CD4-positive, alpha-beta T cell treated with Interleukin-17A for 1 hour (primary cell): ENCODE measurements at places on chromosomes 7 and 10.
A peak's percentile ranks its signal among the peaks of the same experiment; 100 is the strongest.

GRCh38 chr10:110724937-110725336, 80.8 kb downstream of the RBM20 start:
- no peak for DNase-seq

GRCh38 chr10:66783316-66783715, 142.5 kb upstream of the LRRTM3 start:
- DNase-seq: no peak

- DNase-seq: no peak
Measured at GRCh38 chr7:100823140-100823525, 4.2 kb downstream of the EPHB4 start.

DNA sequence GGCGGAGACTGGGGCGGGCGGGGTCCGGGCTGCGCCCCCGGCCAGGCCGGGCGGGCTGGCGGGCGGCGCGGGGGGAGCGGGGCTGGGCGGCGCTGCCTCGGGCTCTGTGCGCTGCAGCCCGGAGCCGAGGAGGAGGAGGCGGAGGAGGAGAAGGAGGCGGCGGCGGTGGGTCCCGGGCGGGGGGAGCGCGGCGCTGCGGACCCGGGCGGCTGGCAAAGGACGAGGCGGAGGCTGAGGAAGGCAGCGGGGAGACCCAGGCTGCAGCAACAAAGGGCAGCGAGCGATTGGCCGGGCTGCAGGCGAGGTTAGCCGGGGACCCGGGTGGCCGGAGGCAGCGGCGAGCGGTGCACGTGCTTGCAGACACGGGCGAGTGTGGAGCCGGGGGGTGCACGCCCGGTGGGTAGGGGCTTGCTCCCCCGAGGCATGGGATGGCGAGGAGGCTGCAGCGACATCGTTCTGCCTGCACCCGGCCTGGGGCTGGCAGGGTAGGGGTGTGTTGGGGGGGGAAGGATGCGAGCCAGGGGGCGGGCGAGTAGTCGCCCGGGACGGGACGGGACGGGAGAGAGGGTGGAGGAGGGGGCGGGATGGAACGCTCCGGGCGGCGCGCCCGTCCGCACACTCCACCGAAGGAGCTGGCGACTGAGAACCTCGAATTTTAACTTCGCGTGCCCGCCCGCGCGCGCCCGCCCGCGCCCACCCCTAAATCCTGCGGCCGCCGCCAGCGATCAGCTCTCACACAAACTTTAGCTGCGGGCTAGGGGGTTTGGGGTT, 844 bp upstream of the KAT6B start:
- DNase-seq: peak; percentile 62

- DNase-seq: no peak
Measured at GRCh38 chr7:48635796-48636195, 288.6 kb upstream of the CDC14C start.

DNA sequence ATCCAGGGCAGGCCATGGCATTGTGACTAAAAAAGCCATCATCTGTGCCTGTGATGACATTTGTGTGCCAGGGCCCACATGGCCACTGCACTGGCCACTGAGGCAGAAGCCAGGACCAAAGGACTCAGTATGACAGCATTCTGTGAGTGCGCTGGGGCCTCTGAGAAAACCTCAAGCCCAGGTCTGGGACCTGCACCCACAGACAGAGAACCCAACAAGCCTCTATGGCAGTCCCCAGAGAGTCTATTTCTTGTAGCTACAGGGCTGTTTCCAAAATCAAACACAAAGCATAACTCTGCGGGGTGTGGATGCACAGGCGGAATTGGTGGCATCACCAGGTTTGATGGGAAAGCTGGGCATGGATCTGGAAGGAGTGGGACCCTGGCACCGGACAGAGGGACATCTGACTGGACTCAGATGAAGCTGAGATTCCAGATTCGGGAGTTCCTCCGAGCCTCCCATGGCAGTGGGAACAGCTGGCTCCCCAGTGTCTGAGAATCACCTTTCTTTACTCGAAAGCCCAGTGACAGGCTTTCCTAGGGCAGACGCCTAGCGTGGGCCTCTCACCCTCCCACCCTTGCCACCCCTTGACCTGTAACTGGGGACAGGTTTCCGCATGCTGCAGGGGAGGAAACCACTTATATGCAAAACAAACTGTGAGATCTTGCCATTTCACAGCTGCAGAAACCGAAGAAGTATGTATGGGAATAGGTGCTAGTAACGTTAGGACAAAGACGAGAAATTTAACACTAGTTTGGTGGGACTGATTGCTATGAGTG, 70.6 kb upstream of the RHEB start:
- no peak for DNase-seq

DNA sequence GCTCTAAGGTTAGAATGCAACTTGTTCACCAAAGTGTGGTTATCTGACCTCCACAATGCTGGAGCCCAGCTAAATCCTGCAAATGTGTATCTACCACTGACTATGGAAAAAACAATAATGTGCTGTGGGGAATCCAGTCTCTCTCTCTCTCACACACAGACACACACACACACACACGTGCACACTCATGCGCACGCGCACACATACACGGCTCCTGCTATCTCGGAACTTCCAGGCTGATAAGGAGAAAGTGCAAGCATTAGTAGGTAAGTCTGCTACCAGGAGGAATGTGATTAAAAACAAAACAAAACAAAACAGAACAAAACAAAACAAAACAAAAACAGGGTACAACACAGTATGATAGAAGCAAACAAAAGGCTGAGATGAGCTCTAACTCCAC, 205.2 kb downstream of the FRMD4A start:
- no peak for DNase-seq

GRCh38 chr7:831596-832166, 595 bp upstream of the SUN1 start:
- DNase-seq: peak; percentile 51

GRCh38 chr10:29957907-29958331, 101.5 kb downstream of the JCAD start:
- no peak for DNase-seq

DNA sequence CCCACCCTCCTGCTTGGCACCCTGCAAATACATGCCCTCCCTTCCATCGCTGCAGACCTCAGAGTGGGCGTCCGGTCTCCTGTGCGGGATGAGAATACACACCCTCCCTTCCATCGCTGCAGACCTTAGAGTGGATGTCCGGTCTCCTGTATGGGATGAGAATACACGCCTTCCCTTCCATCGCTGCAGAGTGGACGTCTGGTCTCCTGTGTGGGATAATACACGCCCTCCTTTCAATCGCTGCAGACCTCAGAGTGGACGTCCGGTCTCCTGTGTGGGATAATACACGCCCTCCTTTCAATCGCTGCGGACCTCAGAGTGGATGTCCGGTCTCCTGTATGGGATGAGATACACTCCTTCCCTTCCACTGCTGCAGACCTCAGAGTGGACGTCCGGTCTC, 128.1 kb downstream of the VIPR2 start:
- no peak for DNase-seq

DNA sequence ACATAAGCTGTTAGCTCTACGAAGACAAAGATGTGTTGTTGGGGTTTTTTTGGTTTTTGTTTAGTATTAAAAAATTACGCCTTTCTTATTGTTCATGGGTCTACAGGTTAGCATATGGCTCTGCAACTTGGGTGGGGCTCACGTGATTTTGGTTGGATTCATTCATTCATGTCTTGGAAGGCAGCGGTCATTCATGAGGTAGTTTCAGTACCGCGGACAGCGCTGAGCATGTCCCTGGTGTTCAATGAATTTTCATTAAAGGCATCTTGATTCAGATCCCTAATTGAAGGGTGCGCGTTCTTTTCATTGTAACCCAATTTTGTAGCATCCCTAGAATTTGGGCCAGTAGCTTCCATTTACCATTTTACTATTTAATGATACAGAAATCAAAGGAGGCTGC, 42.9 kb upstream of the TCERG1L start:
- no peak for DNase-seq

- DNase-seq: no peak
Measured at GRCh38 chr7:92837000-92837749, 802 bp upstream of the CDK6 start.

- no peak for DNase-seq
Measured at GRCh38 chr7:28419716-28420115, 7.4 kb downstream of the CREB5 start.

DNA sequence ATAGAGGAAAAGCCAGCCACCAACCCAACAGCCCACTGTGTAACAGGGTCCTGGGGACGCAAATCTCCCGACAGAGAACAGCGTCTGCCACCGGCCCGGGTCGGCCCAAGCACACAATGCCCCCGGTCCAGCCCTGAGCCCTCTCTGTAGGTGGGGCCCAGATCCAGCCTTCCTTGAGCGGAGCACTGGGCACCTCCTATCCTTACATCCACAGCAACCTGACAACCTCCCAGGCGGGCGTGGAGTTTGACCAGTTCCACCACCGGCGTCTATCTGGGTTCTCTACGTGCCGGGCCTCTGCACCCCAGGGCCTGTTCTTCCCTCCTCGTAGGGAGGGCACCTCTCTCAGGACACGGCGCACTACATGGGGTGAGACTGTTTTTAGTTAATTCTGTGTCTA, 109.0 kb downstream of the CYTH3 start:
- no peak for DNase-seq

- no peak for DNase-seq
Measured at GRCh38 chr7:139598642-139599041, 75.2 kb downstream of the CLEC2L start.

- DNase-seq: peak; percentile 82
Measured at GRCh38 chr10:6498771-6499170, 81.3 kb downstream of the PRKCQ start.

- DNase-seq: peak; percentile 55
Measured at GRCh38 chr7:96414931-96415292, 93.0 kb upstream of the SLC25A13 start.

DNA sequence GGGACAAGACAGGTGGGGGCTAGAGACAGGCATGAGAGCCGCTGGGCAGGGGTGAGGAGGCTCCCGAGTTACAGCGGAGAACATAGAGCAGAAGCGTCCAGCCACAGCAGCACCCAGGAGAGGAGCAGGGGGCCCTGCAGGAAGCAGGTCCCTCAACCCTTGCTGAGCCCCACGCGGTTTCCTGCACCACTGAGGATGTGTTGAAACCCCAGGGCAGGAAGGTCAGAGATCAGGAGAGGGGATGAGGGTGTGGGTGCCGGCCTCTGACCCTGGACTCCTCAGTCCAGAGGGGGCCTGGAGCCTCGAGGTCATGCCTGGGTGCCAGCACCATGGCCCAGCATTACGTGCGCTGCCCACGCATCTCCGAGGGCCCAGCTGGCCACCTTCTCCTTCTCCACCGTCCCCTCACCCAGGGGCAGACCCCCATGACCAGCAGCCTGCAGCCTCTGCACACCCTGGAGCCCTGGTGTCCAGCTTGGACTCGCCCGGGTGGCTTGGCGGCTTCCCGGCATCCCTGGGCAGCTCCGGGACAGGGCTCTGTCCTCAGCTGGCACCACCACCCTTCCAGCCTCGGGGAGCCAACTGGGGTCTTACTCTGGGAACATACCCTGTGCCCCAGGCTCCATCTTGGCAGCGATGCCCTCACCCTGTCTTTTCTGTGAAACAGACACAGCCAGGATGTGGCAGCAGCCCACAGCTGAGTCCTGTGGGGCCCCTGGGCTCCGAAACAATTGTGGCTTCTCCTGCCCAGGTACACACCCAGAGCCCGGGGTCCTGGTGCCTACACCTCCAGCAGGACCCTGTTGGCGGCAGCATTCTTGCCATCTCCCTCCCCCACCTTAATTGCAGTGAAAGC, 52.0 kb downstream of the STK32C start:
- no peak for DNase-seq

GRCh38 chr10:391305-391704, 256.1 kb downstream of the ZMYND11 start:
- no peak for DNase-seq

DNA sequence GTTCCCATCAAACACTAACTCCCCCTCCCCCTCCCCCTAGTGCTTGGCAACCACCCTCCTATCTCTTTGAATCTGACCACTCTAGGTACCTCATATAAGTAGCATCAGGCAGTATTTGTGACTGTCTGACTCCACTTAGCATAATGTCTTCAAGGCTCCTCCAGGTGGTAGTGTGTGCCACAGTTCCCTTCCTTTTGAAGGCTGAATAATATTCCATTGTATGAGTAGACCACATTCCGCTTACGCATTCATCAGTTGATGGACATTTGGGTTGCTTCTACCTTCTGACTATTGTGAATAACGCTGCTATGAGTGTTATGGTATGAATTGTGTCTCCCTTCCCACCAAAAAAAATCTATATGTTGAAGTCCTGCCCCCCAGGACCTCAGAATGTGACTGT, 89.6 kb downstream of the PRKAG2 start:
- no peak for DNase-seq

- DNase-seq: peak; percentile 5
Measured at GRCh38 chr10:94546049-94546900, 687 bp downstream of the HELLS start.

DNA sequence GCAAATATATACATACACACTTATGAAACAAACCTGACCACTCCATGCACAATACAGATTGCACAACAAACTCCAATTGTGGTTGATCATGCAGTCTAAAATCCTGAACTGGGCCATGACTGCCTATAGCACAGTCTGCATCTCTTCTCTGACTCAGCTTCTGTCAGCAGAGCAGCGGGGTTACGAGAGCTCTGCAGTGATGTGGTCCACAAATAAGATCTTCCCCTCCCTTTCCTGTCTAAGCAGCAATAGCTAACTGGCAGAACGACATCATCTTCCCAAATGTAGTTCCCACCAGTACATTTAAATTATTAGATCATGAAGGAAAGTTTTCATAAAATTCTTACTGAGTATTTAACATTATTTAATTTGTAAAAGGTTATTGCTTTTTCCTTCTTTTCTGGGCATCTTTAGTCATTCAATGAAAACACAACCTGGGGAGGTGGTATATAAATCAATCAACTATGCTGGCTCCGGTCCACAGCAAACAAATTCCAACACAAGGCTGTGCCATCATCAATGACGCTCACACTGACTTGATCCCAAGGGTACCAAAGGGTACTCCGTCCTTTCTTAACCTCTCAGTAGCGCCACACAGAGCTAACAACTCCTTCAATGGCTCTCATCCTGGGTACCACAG, 17.1 kb downstream of the ARHGAP21 start:
- DNase-seq: peak; percentile 9

GRCh38 chr7:16668978-16669377, 23.0 kb downstream of the BZW2 start:
- no peak for DNase-seq

- DNase-seq: no peak
Measured at GRCh38 chr10:70190581-70190980, 20.3 kb upstream of the SAR1A start.

DNA sequence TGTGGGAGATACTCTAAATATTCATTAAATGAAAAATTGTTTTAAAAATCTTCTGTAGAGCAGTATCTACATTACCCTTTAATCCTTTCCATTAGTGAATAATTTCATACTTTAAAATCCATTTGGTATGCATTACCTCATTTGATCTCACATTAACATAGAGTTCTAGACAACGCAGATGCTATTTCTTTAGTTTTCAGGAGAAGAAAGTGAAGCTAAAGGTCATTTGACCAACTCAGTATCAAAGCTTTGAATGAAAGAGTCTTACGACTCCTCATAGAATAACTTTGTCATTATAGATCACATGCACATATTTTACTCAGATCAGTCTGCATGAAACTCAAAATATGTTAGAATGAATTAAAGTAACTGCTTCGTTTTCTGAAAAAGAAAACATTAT, 460.2 kb downstream of the DNAJB9 start:
- no peak for DNase-seq
